ENCODE measurements at places on chromosomes 7 and 10.

GRCh38 chr7:132077971-132078685, 498.1 kb downstream of the PLXNA4 start:
- DNase-seq: no peak

DNA sequence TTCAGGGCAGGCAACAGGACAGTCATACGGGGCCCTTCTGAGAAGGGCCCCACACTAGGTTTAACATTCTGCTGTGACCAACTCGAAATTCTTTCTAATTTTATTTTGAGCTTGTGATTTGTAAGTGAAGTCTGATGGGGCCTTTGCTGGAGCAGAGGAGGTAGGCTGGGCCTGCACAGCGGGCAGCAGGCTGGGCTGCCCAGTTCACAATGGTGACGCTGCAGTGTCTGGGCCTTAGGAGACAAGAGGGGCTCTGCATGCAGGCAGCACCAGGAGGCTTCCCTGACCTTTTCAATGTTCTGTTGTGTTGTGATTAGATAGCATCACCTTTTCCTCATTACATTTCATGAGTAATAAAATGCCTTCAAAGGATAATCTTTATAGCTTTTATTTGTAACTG, 175.1 kb downstream of the CXCL12 start:
- DNase-seq: no peak

GRCh38 chr10:52172581-52172980, 141.5 kb upstream of the DKK1 start:
- no peak for DNase-seq

DNA sequence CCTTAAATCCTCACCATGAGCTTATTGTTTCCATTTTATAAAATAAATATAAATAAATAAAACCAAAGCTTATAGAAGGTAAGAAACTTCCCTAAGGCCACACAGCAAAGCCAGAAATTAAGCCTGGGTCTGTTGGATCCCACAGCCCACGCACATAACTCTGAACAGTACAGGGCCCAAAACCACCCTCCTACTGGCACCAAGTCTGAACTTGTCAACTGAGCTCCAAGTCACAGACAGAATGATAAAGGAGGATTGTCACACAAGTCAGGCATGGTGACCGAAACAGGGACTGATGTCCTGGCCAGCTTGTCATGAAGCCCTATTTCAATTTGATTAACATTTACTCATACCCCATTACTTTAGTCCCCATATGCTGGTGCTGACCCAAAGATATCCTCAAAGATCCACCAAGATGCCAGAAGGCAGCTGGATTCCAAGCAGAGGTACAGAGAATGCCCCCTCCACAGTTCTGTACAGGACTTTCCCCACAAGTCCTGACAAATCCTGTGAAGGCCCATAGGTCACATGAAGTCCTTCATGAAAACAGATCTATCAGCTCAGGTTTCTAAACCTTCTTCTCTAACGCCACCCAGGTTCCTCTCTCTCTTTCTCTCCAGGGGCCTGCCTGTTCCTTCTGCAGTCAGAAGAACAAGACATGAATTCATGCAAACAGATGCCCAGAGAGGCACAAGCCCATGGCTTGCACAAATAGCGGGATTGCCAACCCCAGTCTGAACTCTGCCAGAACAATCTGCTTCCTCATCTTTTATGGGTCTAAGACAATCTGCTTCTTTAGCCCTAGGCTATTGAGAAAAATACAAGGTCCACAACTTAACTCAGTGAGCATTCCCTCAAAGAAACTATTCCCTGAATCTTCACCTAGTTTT, 60.9 kb downstream of the GLI3 start:
- no peak for DNase-seq

GRCh38 chr10:33716501-33717267, 382.2 kb upstream of the NRP1 start:
- DNase-seq: no peak

GRCh38 chr7:16416289-16417282, 4.8 kb downstream of the CRPPA start:
- no peak for DNase-seq

GRCh38 chr7:110522761-110523200, 568.1 kb upstream of the LRRN3 start:
- DNase-seq: no peak

GRCh38 chr10:21165489-21165888, 268.4 kb upstream of the NEBL start:
- DNase-seq: no peak
